ENCODE measurements at places on chromosomes 7 and 10. TPM values are rescaled to one million over a fixed set of nuclear protein-coding genes. Genes with fewer than 3 reads are reported as not detected.

DNA sequence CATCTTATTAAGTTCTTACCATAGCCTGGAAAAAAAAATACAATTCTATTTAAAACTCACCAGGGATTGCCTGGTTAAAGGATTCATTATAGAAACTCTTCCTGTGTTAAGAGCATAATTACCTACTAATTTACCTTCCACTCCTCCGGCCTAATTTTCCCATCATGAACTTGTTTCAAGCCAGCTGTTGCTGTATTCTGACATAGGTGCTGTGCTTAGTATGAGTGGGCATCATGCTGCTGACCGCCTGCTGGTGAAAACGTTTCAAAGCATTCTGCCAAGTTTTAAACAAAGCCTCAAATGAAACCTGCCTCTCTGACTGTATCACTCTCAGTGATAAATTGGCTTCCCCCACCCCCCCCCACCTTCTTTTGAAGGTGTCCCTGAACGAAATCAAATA lies 47.8 kb upstream of the KCNMA1 start:
- DNase-seq, result no peak

DNA sequence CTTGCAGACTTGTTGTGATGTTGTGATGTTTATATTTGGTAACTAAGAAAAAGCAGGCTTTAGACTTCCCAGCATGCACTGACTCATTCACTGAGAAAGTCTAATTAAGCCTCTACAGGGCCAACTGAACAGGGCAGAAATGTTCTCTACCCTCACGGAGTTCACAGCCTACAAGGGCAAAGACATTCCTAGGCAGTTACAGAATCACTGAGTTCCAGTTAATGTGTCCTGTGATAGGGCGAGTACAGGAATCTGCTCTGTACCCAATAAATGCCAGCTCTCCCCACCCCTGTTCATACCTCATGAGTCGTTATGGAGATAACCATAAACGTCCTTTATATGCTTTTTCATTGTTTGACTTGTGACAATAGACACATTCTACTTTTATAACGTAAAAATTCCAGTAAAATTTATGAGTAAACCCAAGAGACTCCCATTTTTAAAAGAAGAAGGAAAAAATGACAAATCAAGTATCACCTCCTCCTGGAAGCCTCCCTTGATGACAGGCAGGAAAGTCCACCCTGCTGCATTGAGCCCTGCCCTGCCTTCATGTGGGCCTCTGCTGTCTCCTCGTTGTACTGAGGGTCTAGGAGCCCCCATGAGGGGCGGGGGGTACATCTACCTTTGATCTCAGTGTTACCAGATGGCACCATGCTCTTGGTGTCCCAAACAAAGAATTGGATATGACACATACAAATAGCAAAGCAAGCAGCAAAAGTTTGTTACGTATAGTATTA lies 14.3 kb downstream of the MUC12 start:
- DNase-seq, result no peak

GRCh38 chr10:13593535-13593934 lies 6.8 kb downstream of the PRPF18 start:
- no peak for DNase-seq

DNA sequence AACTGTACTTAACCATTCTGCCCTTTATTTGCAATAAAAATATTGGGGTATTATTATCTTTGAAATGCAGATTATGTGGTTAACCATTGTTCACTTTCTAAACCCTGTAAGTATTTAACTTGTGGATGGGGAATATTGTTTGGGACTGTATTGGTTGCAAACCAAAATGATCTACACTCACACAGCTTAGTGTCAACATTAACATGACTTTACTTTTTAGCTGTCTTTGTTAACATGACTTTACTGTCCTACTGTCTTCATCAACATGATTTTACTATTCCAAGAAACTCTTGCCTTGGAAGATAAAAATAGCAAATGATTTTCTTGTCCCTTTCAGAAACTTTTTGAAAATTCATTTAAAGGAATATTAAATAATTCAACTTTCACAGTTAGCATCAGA lies 471.5 kb downstream of the GFRA1 start:
- DNase-seq, result no peak

- no peak for DNase-seq
Observed at GRCh38 chr7:84841809-84842208, 345.0 kb downstream of the SEMA3D start.

GRCh38 chr10:121736315-121737130 lies 138.3 kb upstream of the FGFR2 start:
- DNase-seq, result no peak

DNA sequence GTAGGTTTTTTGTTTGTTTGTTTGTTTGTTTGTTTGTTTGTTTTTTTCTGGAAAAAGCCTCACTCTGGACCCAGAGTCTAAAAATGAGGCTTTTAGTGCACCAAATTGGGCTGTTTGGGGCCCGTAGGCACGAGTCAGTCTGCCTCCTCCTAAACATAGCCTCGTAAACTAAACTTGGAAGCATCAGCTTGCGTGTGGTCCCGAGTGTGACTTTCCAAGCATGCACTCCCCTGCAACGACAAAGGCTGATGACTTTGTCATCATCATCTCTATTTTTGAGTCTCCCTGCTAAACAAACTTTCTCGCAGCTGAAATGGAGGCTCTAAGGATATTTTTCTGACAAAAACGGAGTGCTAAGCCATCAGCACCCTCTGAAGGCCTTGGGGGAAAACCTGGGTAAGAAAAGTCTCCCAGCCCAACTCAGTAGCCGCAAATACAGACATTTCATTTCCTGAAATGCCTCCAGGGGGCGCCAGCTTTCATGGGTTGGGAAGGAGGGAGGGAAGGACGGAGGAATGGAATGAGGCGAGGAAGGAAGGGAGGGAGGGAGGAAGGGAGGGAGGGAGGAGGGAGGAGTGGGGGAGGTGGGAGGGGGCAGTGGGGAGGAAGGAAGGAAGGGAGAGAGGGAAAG lies 245.9 kb downstream of the KCNMA1 start:
- peak; percentile 91 for DNase-seq

DNA sequence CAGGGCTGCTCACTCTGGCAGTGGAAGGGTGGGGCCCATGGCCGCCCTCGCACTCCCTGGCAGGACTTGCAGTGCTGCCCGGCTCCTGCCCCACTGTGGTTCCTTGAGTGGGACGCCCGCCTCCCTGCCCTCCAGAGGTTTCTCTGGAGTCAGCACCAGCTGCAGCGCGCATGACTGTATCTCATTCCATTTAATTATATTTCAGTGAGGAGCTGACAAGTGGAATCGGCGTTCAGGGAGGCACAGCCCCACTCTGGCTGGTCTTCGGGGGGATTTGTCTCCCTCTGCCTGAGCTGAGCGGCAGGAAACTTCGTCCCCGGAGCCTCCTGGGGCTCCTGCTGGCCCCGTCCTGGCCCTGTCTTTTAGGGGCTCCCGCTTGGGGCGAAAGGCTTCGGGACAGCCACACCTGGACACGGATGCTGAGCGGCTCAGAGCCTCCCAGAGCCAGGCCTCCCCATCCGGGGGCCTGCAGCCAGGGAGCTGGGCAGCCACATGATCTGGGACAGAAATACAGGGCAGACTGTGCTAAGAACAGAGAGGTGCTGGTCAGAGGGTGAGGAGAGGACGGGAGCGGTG lies 75.3 kb upstream of the NKX6-2 start:
- DNase-seq, result no peak

DNA sequence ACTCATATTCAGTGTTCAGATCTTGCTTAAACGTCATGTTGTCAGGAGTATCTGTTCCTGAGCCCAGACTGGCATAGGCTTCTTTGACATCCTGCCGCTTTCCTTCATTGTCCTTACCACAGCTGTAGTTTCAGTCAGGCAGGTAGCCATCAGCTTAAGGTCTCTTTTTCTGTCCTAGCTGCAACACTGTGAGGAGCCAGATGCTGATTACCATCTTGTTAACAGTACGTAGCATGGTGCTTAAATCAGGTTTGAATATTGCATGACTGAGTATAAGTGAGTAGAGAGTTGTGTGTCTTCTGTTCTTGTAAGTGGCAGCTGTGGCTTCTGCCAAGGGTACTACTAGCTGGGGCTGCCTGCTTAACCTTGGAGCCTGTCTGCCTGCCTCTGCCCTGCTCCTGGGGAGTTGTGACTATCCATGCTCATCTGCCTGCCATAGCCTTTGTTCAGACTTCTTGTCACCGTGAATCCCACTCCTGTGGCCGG lies 92.6 kb downstream of the MAPK8 start:
- no peak for DNase-seq

DNA sequence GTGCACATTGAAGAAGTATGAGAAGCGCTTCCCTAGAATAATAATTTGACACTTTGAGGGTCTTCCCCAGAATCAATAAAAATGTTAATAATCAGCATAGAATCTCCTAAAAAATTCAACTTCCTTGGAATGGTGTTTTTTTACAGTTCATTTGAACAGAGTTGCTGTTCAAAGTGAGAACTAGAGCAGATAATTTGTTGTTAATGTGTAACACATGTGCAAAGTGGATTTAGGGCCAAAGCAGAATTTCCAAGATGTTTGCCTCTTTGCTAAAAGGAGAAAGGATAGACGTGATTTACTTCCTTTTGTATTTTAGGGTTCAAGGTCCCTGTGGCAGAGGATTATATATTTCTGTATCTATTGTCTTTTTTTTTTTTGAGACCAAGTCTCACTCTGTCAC lies 73.8 kb downstream of the ZNF277 start:
- no peak for DNase-seq

DNA sequence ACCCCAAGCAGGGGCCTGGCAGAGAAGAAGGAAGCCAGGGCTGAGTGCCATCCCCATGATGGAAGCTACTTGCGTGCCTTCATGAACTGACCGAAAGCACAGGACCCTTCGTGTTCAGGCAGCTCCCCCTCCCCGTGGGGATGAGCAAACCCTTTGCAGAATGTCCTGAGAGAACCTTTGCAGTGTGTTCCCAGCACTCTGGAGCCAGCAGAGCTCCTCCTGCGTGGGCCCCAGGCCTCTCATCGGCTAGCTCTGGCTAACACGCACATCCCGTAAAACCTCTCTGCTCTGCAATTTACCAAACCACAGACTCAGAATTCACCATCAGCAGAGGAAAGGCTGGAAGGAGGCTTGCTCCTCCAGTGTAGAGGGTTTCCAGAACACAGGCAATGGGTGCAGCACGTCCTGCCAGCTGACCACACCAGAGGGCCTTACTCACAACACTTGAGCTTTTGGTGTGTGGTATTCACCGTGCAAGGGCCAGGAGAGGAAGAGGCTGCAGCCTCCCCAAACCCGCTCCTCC lies 3.1 kb downstream of the SH3PXD2A start:
- DNase-seq, result no peak

TLX1 gene
- total RNA-seq, result not detected

PDK4 gene
- not detected for total RNA-seq

CALML3 gene
- not detected for total RNA-seq

CFAP43 gene
- total RNA-seq, result not detected

TACC2 gene
- 20.3 TPM for total RNA-seq

MYOZ1 gene
- not detected for total RNA-seq

DIP2C gene
- 3.2 TPM for total RNA-seq

ADARB2 gene
- not detected for total RNA-seq

ACADSB gene
- total RNA-seq, result 3.2 TPM

Measured in HT1080 (cell line).